ENCODE measurements at places on chromosomes 16 and 17.

GRCh38 chr16:89407282-89407924, 83.0 kb downstream of the ANKRD11 start:
- DNase-seq = no peak

DNA sequence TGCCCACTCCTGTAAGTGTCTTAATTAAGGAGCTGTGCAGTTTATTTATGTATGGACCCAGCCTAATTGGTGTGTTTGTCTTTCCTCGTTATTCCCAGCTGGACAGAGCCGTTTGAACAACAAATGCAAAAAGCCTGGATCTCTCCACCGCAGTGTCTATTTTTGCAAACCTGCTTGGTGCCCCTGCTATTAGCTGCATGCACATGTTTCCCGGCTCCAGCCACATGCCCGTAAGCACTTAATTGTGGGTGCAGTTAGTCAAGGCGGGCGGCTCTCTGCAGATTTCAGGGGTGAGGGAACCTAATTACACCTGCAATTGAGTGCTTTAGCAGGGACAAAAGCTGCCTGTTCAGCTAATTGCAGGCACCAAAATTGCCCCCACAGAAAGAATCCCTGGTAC, 74.0 kb upstream of the GSE1 start:
- DNase-seq = no peak

- DNase-seq = no peak
Observed at GRCh38 chr17:39123627-39124026, 27.8 kb downstream of the PLXDC1 start.

DNA sequence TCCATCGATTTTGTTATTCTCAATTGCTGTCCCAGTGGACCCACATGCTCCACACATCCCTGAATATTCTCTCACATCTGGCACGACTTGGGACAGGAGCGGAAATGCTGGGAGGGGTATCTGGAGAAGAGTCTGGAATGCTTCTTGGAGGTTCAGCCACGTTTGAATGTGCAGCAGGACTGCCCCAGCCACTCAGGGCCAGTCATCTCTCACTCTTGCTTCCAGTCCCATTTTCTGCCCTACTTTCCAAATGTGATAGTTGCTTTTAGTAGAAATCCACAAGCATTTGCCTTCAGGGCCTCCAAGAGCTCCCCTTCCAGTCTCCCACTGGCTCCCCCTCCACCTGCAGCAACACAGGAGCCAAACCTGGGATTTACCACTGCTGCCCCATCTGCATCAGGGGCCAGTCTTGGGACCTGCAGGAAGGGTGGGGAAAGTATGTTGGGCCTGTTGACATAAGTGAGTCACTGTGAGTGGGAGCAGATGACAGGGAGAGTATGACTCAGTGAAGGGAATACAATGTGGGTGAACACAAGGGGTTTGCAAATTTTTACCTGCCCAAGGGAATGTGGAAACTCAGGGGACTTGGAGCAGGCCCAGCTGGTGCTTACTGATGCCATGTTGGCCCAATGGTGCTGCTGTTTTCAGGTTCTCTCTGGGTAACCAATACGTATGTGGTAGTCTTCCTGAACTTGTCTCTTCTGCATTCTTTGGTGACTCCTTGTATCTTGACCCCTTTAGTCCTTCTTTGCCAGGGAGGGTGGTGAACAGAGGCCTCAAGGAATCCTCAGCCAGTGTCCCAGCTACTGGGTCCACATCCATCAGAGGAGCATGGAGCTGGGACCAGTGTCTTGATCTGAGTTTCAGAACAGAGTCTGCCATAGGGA, 78.8 kb upstream of the CRHR1 start:
- no peak for DNase-seq

GRCh38 chr16:82067804-82068325, 32.8 kb downstream of the HSD17B2 start:
- DNase-seq = no peak

- no peak for DNase-seq
Observed at GRCh38 chr17:81382851-81383250, 12.4 kb upstream of the BAHCC1 start.

- DNase-seq = no peak
Observed at GRCh38 chr16:61233713-61234112, 802.5 kb downstream of the CDH8 start.

DNA sequence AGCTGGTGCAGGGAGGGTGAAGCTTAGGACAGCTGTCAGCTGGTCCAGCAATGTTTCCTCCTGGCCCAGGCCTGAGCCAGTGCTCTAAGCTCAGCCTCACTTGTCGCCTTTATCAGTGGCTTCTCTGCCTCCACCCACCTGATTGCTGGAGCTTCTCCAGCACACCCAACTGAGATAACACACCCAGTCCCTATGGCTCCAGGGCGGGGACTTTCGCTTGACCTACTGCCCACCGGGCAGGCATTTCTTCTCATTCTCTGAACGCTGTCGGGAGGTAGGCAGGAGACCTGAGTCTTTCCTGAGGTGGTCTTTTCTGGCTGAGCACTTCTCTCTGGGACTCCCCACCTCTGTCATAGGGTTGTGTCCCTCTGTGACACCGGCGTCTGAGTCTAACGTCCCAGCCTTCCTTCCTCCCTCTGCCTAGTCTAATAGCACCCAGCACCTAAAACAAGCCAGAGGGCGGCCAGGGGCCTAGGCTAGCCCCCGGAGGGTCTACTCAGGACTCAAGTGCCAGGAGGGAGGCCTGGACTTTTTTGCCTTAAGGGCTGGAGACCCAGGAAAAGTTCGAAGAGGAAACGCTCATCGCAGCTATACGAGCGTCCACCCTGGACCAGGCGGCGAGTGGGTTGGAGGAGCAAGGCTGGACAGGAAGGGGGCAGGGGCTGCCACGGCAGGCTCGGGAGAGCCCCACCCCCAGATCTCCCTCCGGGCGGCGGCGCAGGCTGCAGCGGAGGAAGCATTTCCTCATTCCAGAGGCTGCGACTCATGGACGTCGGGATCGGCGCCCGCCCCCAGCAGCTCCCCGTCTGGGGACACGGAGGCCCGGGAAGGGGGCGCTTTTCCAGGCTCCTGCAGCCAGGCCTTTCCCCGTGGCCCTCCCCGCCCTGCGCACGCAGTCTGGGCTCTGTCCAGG, 756 bp downstream of the TAX1BP3 start:
- no peak for DNase-seq

- DNase-seq = no peak
Observed at GRCh38 chr17:65670667-65671371, 109.4 kb upstream of the AXIN2 start.

GRCh38 chr16:30075503-30076275, at the start of gene PPP4C:
PPP4C (plus strand) TSS chr16:30075994; CDS start chr16:30076378, 384 bp downstream.
- peak; percentile 79 for DNase-seq

DNA sequence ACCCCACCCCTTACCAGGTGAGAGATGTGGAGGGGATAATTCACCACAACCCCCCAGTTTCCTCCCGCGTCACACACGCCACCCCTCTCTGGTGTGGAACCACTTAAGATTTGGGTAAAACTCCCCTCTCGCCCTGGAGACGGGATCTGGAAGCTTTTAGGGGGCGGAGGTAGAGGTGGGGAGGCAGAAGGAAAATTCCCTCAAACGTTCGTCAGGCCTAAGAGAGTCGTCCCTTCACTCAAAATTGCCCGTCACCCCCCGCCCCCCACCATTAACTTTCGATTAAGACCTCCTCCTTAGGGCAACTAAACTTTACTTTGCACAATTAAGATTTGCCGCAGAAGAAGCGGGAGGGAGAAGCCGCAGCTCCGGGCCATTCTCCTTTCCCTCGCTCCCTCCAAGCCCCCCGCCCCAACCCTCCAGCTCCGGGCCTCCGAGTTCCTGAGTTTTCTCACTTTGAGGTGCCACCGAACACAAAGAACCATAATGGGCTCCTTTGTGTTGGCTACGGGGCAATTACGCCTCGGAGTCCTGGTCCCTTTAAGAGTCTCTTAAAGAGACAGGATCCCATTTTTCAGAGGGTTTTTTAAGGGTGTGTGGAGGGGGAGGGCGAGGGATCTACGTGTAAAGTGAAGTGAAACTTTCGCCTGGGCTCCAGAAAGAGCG, 985 bp upstream of the FZD2 start:
- DNase-seq = no peak

DNA sequence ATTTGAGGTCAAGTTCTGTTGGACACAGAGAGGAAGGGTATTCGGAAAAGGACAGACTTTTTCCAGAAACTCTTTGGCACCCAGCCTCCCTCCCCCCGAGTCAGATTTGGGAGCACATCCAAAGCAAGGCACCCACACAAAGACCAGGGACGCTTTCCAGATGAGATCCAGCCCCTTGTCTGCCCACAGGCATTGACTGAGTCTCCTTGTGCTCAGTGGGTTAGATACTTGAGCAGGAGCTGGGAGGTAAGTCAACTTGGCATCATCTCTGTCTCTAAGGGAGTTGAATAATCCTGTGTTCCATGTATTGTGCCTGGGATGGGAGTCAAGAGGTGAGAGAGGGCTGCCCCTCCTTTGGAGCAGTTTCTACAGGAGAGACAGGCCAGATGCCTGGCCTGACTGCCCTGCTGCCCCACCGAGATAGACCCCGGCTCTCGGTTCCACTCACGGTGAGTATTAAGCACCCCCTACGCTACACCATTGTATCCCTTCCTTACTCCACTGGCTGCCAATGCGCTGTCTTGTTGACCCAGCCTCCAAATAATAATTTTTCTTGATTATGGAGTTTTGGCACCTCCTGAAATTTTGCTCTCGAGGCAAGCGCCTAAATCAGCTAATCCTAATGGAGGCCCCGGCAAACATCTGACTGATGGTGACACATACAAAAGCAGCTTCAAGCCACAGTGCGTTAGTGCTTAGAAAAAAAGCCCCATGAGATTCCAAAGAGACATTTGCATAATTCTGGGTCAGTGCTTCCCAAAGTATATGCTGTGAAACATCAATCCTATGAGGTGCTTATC, 29.6 kb upstream of the MAP3K14 start:
- no peak for DNase-seq

DNA sequence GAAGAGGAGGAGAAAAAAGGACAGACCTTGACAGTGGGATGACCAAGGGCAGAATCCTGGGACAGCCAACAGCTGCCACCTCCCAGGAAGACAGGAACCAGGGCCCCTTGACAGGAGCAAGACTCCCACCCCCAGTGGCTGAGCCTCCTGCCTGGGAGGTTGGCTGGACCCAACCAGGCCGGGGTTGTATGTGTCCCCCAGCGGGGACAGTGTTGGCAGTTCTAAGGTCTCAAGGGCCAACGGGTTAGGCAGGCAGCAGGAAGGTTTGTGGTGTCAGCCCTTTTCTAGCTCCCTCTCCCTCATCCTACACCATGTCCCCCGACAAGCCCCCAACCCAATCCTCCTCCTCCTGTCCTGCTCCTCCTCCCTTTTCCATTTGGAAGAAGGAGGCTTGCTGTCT, 126.2 kb downstream of the MRM1 start:
- DNase-seq = no peak

All from stimulated activated CD4-positive, alpha-beta T cell treated with anti-CD3 and anti-CD28 coated beads, Interleukin-1b, Interleukin-23, amount 100 ng/mL, for 1 hour (primary cell).